ENCODE measurements at places on chromosomes 3 and 15.

DNA sequence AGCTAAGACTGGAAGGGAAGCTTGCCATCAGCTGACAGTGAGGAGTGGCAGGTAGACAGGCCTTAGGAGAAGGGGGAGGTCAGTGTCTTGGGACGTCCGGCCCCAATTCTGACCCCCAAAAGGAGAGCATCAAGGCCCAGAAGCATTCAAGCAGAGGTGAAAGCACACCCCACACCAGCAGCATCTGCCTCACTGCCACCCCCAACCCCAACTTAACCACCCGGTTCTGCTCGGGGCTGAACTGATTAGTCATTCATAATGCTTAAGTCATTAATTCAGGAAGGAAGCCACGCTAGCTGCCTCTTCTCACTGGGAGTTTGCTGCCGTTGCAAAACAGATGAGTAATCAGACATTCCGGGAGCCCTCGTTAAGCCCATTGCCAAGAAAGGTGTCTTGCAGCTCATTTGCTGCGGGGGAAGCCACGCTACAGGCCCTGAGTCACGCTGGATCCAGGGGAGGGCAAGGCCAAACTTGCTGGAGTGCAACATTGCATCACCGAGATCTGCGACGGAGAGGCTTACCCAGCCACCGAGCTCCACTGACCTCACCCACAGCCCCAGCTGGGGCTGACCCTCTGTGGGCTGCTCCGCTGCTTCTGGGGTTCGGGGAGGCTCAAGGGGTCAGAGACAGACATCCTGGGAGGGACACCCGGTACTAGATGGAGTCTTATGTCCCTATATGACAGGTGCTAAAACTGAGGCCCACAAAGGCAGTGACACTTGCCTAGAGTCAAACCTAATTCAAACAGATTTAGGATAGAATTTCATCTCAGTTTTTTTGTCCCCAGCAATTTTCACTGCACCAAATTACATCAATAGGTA, 46.4 kb upstream of the HES1 start:
- peak; percentile 99 for DNase-seq

- no peak for DNase-seq
Measured at GRCh38 chr3:179000659-179001058, 71.0 kb downstream of the ZMAT3 start.

- DNase-seq, result peak; percentile 26
Measured at GRCh38 chr15:32878342-32878741, 160.5 kb downstream of the GREM1 start.

DNA sequence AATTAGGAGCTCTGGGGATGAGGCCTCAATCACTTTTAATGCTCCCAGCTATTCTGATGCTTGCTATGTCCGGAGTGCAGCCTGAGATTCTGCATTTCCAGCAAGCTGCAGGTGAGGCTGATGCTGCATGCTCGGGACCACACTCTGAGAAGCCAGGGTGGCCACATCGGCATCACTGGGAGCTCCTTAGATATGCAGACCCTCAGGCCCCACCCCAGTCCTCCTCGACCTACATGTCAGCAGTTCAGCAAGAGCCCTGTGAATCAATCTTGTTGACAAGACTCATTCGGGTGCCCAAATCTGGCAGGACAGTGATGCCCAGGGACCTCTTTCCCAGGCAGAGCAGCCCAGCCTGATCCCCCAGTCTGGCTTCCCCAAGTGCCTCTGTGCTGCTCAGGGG, 44.1 kb upstream of the LCTL start:
- no peak for DNase-seq

DNA sequence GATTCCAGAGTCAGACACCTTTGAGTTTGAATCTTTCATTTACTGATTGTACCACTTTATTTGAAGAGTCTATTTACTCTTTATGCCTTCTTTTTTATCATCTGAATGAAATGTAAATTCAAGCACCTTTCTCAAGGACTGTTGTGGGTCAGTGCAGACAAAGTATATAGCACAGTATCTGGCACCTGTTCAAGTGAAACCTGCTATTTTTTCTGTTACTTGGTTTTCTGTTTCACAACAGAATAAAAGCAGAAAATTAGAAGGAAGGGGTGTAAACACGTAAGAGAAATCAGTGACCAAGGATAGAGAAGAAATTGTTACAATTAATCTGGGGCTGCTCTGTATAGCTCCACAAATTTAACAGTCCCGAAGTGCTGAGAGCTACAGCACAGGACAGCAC, 357.4 kb downstream of the RSL24D1 start:
- no peak for DNase-seq

GRCh38 chr15:93028111-93028631, 60.8 kb downstream of the RGMA start:
- DNase-seq, result no peak

- peak; percentile 88 for DNase-seq
Measured at GRCh38 chr3:115072265-115073021, 74.6 kb downstream of the ZBTB20 start.

GRCh38 chr15:75523011-75523410, 56.1 kb downstream of the PTPN9 start:
- DNase-seq, result no peak

DNA sequence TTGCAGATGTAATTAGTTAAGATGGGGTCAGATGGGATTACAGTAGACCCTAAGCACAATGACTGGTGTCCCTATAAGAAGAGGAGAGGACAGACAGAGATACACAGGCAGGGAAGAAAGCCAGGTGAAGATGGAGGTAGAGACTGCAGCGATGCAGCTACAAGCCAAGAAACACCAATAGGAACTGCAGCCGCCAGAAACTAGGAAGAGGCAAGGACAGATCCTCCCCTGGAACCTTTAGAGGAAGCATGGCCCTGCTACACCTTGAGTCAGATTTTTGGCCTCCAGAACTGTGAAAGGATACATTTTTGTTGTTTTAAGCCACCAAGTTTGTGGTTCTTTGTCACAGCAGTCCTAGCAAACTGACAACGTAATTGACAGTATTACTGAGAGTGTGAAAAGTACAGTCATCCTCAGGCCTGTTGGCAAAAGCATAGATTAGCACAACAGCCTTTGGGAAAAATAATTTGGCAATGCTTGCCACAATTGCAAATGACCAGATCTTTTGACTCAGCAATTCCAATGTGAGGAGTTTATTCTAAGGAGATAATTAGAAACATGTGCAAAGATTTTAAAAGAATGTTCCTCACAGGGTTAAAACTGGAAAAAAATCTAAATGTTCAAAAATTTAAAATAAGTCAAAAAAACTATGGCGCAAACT, 82.6 kb upstream of the TJP1 start:
- no peak for DNase-seq

DNA sequence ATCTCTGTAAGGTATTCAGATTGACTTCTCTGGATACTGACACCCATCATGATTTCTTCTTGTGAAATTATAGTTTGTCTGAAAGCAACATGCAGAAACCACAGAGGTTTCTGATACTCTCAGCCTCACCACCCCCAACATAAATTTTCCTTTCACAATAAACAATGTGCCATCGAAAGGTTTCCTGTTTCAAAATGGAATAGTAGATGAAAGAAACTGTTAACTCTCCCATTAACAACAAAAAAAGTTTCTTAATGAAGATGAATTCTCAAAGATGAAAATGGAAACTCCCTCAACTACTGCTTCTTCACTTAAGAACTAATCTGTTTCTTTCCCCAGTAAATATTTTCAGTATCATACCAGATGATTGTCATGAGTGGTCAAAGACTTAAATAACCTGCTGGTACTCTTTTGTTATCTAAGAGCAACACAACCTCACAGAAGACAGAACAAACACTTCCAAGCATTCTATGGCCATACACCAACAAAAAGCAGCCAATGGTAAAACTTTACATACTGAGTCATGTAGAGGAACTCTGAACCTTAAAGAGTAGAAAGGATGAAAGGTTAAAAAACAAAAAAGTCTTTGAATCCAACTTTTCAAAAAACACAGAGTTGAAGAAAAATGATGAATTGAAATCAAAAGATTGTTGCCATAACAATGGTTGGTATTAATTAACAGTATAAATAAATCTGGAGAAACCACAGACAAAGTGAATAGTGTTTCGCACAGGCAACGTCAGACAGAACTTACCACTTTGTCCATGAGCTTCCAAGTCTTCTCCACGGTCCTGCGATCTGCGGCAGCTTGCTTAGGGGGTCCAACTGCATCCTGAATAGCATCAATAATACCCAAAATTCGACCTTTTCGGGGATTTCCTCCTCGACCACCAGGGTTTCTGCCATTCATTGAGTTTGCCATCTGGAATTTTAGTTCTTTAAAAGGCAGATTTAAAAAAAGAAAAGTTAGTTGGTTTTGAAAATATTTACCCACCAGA, 1.9 kb downstream of the CBLB start:
- DNase-seq, result peak; percentile 89

DNA sequence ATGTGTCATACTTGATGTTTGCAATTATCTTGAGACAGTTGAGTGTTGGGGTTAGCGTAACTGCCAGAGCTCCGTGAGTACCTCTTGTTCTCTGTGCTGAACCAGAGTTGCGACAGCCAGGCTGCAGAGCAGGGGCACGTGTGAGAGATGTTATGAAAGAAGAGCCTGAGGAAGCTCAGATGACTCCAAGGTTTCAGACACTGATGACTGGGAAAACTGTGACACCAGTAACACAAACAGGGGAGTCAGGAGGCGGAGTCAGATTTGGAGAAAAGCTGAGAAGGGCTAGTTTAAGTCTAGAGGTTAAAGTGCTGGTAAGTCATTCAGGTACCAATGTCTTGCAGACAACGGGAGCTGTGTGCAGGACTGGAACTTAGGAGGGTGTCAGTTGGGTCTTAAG, 45.0 kb downstream of the BLM start:
- no peak for DNase-seq

DNA sequence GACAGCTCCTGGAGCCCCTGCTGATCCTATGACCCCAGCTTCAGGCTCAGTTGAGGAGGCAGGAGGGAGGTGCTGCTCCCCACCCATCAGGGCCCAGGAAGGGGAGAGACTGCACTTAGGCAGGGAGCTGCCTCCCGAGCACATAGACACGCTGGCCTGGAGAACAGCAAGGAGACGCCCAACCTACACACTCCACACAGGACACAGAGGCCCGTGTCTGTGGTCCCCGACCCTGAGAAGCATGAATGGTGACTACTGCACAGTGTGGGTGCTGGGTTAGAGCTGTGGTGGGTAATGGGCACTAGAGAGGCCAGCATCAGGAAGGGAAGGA, 1.1 kb upstream of the HHATL start:
- DNase-seq, result no peak

DNA sequence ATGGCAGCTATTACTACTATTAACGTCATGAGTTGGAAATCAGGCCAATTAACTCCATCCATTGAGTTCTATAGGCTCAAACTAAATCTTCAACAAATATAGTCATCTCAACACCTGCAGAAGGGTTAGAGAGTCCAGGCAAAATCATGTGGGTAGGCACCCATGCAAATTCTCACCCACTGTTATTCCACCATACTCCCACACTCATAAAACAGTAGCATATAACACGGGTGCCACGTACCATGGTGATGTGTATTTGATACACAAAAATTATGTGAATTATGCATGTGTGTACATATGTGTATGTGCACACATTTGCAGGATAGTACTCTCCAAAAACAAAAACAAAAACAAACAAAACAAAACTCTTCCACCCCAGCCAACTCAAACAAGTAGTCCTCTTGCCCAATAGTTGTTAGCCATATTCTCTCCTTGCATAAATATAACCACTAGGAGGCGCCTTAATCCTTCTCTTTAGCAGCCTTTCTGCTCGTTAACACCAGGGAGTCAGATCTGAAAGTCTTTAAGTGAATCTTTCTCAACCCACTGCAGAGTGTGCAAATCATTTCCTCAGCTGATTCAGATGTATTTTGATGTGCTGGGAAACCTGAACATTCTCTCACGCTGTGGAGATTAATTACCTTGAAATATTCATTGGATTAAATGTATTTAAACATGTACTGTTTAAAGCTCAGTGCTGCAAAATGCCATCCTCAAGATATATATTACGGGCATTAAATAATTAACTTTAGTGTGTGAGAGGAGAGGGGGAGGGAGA, 38.0 kb upstream of the COPB2 start:
- DNase-seq, result peak; percentile 69

DNA sequence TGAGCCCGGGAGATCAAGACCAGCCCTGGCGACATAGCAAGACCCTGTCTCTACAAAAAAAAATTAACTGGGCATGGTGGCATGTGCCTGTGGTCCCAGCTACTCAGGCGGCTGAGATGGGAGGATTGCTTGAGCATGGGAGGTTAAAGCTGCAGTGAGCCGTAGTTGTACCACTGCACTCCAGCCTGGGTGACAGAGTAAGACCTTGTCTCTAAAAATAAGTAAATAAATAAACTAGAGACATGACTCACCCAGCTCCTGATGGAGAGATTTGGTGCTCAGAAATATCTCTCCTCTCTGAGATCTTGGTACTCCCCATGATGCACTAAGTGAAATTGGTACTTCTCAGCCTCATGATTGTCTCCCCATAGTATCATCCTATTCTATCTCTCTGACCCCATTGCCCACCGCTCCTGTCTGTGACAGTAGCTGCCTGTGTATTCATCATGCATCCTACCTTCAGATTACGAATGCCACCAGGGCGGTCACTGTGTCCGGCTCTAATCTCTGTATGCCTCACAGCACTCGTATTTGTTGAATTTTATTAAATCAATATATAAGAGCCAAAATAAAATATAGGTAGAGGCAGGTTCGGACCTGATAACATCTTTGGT, 50.9 kb downstream of the ABHD2 start:
- no peak for DNase-seq

DNA sequence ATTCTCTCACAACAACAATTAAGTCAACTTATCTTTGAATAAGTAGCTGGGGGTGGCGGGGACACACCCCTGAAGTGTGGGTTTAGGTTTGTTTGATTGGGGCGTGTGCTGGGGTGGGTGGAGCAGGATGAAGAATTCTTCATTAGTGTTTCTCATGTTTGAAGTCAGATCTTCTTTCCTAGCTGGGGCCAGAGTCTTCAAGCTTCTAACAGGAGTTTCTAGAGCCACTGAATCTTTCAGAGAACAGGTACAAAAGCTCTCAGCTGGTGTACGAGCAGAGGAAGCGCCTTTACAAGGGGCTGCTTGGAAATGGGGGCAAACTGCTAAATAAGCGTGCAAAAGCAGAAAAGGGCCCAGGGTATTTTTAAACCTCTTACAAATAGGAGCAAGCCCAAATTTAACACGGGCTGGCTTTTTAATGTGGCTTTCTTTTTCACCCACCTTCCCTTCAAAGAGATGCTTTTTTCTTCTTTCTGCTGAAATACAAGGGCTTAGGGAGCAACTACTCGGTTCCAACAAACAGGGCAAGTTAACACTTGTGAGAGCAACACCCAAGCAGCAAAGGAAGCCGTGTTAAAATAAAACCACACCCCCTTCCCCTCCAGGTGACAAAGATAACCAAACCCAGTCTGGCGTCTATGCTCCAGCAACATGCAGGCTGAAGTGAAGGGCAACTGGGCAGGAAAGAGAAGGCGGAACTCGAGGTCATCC, 86.9 kb upstream of the RASGRP1 start:
- DNase-seq, result no peak

DNA sequence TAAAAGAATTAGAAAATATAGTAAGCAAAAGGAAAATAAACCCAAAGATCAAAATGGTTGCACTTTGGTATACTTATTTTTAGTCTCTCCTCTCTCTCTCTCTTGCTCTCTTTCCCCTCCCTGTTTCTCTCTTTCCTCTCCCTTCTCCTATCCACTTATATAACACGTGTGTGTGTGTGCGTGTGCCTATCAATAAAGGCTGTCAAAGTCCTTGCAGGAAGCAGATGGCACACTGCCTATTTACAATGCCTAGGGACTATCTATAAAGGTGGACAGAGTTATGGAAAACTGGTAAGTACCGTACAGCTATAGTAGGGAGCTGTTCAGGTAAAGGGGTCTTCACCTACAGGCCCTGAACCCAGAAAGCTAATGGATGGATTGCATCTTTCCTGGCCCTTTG, 161.6 kb downstream of the SQOR start:
- no peak for DNase-seq

GRCh38 chr3:103705641-103706040, 1270.8 kb downstream of the ZPLD1 start:
- no peak for DNase-seq
